ENCODE measurements at places on chromosomes 2 and 18.

DNA sequence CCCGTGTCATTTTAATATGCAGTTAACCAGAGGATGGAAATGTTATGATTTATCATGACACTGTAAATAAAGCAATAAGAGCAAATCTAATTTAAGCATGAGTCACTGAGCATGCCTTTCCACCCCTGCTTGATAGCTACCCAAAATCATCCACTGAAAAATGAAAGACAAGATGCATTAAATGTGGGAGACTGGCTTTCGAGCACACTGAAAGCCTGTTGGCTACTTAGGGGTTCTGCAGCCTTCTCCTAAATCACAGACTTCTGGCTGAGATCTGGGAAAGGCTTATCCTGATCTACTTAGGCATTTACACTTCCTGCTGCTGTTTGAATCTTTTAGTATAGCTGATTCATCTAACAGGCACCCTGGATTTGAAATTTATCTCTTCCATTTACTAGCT lies 778.3 kb upstream of the CDH7 start:
- no peak for DNase-seq

GRCh38 chr2:48691935-48692691 lies 63.4 kb downstream of the LHCGR start:
- DNase-seq = no peak

- DNase-seq = no peak
These were observed 196.9 kb downstream of the NRP2 start for GRCh38 chr2:205878999-205879762.

GRCh38 chr2:143426296-143426695 lies 297.1 kb downstream of the ARHGAP15 start:
- no peak for DNase-seq

- peak; percentile 80 for DNase-seq
These were observed 45.7 kb downstream of the QPCT start for GRCh38 chr2:37389989-37390765.

GRCh38 chr2:167595839-167596471 lies 651.4 kb downstream of the STK39 start:
- no peak for DNase-seq

DNA sequence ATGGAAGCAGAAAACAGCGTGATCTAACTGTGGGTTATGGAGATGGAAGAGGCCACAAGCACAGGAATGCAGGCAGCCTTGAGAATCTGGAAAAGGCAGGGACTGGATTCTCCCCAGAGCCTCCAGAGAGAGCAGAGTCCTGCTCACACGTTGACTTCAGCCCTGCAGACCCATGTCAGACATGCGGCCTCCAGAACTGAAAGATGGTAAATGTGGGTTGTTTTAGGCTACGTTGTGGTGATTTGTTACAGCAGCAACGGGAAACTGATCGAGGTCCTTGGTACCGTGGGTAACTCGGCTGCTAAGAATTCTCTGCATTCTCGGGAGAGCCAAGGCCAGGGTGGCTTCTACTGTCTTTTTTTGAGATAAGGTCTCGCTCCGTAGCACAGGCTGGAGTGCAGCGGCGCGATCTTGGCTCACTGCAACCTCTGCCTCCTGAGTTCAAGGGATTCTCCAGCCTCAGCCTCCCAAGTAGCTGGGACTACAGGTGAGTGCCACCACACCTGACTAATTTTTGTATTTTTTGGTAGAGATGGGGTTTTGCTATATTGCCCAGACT lies 97.1 kb downstream of the ACKR3 start:
- no peak for DNase-seq

GRCh38 chr2:11767779-11768178 lies 21.3 kb downstream of the LPIN1 start:
- DNase-seq = no peak
